Stimulated activated CD4-positive, alpha-beta T cell treated with anti-CD3 and anti-CD28 coated beads, Interleukin-1b, Interleukin-23, amount 100 ng/mL, for 1 hour (primary cell): ENCODE measurements at places on chromosomes 12 and 14.

DNA sequence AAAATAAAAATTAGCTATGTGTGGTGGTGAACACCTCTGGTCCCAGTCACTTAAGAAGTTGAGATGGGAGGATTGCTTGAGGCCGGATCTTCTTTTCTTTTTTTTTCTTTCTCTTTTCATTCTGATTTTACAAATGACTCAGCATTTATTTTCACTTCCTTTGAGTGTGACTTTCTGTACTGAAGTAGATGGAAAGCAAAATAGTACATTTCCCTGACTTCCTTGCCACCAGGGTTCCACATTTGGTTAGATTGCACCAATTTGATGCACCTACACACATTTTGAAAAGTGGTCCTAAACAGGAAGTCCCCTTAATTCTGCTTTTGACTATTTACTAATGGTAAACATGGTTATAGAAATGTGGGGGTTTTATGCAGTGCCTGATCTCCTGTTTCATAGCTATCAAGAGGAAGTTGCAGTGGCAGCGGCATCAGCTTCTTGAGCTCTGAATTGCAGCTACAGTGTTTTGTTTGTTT, 13.0 kb upstream of the LEMD3 start:
- DNase-seq = no peak

DNA sequence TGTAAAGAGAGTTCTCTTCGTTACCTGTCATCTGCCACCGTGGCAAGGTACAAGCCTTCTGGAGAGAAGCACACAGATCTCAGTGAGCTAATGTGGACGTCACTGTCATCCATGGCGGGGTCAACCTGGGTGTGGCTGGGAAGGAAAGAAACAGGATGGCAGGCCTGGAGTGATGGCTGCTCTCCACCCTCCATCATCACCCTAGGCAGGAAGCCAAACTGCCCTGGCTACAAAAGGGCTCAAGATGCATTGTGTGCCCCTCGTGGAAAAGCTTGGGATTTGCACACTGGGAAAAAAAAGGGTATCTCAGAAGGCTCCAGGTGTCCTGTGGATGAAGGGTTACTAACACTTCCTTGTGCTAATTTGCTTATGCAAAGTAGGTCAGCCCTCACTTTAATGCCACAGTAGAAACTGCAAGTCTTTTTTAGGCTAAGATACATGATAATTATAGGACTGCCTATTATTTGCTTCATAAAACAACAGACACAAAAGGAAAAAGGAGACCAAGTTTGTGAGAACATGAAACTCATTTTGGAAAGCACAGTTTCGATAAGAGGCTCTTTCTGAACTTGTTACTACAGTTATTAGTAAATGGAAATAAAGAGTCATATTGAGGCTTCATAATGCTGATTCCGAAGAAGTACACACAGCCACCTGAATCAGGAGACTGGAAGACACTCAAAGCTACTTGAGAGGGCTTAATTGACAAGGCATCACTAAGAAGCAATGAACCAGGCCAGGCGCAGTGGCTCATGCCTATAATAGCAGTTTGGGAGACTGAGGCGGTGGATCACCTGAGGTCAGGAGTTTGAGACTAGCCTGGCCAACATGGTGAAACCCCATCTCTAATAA, 18.9 kb downstream of the RFC5 start:
- no peak for DNase-seq

DNA sequence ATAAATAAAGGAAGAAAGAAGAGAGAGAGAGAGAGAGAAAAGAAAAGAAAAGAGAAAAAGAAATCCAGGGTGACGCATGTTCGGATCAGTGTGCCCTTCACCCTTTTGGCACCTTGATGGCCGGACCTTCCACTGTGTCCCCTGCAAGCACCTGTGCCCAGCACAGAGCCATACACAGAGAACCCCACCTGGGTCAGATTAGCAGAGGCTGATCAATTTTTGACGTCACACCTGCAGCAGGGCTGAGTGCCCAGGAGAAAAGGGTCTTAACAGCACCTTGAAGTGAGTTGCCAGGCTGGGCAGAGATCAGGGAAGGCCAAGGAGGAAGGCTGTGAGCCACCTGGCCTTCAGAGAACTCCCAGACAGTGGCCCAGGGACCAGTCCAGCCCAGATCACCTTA, 114.4 kb downstream of the CALM1 start:
- no peak for DNase-seq

GRCh38 chr12:84785281-84785680, 127.3 kb downstream of the SLC6A15 start:
- no peak for DNase-seq

- no peak for DNase-seq
Measured at GRCh38 chr14:20614038-20614840, 23.1 kb upstream of the RNASE12 start.

- no peak for DNase-seq
Measured at GRCh38 chr12:52148464-52149181, 43.2 kb downstream of the KRT80 start.

DNA sequence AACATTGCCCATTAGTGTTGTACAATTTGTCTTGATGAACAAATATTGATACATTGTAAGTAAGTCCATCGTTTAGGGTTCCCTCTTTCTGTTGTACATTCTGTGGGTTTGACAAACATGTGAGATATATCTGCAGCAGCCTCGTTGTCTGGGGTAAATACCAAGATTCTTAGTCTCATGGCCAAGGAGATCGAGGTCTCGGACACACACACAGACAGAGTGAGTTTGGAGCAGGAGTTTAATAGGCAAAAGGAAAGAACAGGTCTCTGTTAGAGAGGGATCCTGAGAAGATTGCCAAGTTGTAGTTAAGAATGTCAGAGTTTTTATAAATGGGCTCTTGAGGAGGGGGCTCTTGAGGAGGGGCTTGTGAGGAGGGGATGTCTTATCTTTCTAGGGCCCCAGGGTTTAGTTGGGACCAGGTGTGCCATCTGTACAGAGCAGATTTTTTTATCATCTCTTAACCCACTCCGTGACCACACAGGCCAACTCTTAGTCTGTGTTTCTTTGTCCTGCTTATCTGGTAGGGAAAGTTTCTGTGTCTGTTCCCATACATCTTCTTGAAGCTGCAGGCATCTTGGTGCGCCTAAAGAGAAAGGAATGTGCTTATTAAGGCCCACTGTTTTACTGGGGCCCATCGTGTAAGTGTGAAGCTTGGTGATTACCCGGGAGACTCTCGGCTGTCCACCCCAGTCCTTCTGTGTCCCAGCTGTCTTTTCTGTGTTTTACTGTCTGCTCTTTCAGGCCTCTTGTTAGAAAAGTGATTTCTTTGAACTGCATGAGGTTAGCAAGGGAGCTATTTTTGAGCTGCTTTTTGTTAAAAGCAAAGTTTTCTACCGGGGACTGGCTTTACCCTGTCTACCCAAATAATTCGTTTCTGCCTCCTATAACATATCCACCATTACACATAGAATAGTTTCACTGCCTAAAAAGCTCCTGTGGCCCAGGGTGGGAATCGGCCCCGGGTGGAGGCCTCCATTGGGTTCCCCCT, 22.4 kb upstream of the CLEC2D start:
- no peak for DNase-seq

DNA sequence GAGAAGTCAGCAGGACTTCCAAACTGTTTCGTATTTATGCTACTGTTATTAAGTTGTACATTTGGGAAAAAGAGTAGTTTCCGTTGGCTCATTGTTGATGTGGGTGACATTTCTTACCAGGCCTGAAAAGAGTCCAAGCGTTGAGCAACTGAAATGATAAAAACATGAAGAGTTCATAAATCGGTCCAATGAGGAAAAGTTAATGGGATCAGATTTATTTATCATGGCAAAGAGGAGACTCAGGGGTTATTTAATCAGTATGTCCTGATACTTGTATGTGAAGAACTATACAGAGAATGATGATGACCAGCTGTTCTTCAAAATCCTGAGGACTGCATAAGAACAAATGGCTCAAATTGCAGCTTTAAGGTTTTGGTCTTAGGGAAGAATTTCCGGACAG, 7.7 kb downstream of the VRK1 start:
- DNase-seq = no peak

DNA sequence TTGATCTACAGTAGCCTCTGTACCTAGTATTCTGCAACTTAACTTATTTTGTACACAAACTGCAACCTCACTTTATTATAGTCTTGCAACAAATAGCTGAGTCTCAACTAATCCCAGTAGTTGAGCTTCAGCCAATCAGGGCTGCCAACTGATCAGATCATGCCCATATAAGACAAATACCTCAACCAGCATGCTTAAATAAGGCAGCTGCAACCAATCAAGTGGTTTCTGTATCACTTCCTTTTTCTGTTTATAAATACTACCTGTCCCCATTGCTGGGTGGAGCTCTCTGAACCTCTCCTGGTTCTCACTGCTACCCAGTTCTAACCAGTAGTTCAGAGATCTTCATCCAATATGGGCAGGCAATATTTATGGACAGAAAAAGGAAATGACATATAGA, 248.5 kb upstream of the FBXO33 start:
- DNase-seq = no peak

DNA sequence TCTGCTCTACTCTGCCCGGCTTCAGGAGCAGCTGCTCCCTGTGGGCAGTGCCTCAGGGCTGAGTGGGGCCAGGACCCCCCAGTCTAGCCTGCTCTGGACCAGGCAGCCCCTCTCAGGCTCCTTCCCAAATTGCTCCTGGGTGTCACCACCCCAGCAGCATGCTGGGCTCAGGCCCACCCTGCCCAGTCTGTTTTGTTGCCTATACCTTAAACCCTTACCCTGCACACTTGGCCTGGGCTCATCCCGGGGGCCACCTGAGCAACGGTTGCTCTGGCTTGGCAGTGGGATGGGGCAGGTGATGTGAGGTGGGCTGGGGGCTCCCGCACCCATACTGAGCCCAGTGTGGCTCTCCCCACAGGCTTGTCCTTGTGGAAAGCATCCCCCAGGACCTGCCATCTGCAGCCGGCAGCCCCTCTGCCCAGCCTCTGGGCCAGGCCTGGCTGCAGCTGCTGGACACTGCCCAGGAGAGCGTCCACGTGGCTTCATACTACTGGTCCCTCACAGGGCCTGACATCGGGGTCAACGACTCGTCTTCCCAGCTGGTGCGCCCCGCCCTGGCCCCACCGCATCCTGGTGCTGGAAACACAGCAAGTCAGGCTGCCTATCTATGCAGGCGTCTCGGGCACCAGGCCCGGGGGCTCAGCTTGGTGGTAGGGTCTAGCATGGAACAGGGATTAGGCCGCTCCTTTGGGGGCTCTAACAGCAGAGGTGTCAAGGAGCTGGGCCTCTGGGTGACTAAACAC, 3.9 kb downstream of the PLD4 start:
- DNase-seq = no peak
